ENCODE measurements at places on chromosomes 2 and 18.

- no peak for DNase-seq
These were observed 50.7 kb downstream of the TRAPPC12 start for GRCh38 chr2:3430172-3430571.

DNA sequence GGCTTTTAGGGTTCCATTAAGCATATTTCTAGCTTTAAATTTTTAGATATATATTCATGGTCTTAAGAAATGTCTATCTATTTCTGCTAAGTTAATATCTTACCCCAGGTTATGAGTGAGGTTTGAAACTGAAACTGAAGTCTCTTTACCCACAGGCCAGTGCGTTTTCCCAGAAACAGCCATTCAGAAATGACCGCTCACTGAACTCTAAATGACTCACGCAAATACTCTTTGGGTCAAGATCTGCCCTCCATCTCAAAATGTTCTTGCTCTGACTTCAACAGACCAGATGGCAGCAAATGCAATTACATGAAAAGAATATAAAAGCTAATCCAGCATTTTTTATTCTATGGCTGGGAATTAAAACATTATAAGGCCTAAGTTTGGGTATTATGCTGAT lies 315.2 kb downstream of the TDRD15 start:
- no peak for DNase-seq

- no peak for DNase-seq
These were observed 1073.1 kb upstream of the FANCL start for GRCh38 chr2:59314031-59314766.

DNA sequence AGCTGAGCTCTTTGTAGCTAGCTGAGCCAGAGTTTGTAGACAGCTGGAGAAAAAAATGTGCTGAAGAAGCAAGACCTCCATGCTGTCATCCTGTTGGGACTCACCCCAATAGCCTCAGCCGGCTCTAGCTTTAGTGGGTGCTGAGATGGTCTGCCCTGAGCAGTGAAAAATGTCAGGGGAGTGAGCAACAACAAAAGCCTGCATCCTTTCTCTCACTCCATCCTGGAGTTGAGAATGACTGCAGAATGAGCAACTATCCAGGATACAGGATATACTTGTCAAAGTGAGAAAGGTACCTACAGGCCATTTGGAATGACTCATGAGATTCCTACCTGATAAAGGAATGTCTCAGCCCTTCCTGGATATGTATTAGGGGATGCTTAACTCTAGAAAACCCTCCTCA lies 146.1 kb upstream of the DLX2 start:
- no peak for DNase-seq

DNA sequence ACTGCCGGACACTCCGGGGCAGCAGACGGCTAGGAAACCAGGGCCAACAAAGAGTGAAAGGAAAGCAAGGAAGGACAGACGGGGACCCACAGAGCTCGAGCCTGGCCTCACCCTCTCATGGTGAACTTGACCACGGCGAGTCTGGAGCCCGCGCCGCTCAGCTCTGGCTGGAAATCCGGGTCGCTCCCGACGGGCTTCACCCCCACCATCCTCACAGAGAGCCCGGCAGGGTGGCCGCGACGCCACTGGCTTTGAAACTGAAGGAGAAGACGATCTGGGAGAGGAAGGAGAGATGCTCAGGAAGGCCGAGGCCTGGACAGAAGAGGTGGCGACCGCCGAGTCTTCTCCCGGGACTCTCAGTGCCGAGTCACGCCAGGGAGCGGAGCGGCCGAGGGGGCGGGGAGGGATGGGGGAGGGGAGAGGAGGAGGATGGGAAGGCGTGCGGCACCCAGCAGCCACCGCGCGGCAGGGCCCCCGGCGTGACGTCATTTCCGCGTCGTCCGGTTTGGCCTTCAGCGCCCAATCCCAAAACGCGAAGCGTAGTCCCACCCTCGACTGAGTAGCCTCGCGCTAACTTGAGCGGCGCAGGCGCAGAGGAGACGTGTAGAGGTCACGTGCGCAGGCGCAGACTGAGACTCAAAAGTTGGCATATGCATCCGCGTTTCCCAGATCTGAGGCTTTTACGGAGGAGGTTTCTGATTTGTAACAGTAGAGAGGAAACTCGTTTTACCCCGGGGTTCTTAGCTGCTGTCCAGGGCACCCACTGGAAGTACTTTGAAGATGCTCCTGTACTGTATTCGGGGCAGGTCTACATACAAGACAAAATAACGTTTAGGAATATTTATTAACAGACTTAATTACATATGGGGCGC lies at the start of gene TXNL1:
TXNL1 (minus strand) TSS at position 361 of the 872 bp plus-strand sequence; CDS start at position 209, 152 bp downstream.
- peak; percentile 99 for DNase-seq

GRCh38 chr2:231321021-231321420 lies 74.5 kb upstream of the B3GNT7 start:
- no peak for DNase-seq

- peak; percentile 4 for DNase-seq
These were observed 1668.7 kb downstream of the SUCLG1 start for GRCh38 chr2:82790206-82791021.

GRCh38 chr2:99910902-99911301 lies 231.5 kb downstream of the AFF3 start:
- no peak for DNase-seq

GRCh38 chr2:95091885-95092555 lies 29.6 kb downstream of the MRPS5 start:
- no peak for DNase-seq

GRCh38 chr2:144190908-144191605 lies 328.9 kb downstream of the ZEB2 start:
- DNase-seq: no peak

DNA sequence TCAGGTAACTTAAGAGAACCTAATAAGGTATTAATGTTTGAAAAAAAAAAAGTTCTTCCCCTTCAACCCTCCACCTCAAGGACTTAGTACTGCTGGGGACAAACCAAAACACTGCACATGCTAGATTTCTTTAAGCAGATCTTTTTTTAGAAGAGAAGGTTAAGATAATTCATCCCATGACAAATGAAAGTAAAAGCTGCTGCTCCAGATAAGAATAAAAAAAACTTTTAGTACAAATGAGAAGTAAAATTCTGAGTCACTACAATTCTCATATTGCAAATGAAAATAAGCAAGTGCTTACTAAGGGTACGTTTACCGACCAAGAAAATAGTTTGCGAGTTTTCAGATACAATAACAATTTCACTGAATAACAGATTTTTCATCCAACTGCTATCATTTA lies 8.9 kb downstream of the STAM2 start:
- no peak for DNase-seq

DNA sequence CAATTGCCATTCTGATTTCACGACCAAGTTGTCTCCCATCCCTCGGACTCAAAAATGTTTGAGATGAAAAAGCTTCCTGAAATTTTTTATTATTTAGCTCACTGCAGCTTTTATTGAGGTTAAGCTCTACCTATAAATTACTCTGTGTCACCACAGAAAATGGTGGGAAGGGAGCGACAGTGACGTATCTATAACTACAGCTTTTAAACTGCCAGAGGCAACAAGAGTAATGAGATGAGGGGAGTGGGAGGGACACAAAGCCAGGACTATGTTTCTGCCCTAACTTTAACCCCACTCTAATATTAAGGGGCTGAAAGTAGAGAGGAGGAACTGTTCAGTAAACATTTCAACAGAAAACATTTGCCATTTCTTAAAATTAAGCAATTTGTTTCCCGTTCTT lies 37.4 kb downstream of the SMAD2 start:
- DNase-seq: no peak

DNA sequence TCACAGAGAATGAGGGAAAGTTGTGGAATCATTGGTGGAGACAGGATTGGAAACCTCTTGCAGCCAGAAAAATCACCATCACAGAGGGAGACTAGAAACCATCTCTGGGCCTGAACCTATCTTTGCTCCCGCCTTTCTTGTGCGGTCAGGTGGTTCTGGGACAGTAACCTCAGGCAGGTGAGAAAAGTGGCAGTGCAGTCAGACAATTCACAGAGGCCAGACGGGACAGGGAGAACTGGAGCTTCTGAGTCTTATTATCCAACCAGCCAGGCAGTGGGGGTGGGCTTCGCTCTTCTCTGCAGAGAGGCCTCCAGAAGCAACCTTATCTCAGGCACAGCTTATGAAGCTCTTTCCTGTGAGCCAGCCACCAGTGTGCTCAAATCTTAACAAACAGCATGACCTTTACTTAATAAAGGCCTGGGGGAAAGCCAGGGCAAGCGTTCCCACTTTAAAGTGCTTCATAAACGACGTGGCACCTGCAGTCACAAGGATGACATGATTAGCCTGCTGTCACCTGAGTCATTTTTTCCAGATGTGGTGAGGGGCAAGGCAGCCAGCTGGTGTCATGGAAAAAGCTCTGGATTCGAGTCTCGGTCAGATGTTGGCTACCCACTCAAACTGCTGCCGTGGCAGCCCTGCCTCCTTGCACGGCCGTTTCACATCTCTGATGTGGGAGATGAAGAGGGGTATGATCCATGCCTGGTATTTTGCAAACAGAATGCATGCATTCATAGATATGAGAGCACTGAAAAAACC lies 109.7 kb downstream of the B3GNT2 start:
- peak; percentile 5 for DNase-seq

DNA sequence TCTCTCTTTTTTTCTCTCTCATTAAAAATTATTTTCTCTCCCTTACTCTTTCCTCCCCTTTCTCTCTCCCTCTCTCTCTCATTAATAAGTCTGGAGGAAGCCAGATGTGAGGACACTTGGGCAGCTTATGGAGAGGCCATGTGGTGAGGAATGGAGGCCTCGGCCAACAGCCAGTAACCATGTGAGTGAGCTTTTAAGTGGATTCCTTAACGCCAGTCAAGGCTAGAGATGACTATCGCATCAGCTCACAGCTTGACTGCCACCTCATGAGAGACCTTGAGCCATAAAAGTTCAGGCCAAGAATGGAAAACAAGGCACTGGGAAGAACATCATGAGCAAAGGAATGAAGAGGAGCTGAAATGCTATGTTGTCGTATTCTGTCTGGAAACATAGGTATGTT lies 39.1 kb downstream of the ETAA1 start:
- DNase-seq: no peak

GRCh38 chr18:6633310-6633709 lies 96.2 kb upstream of the ARHGAP28 start:
- no peak for DNase-seq

DNA sequence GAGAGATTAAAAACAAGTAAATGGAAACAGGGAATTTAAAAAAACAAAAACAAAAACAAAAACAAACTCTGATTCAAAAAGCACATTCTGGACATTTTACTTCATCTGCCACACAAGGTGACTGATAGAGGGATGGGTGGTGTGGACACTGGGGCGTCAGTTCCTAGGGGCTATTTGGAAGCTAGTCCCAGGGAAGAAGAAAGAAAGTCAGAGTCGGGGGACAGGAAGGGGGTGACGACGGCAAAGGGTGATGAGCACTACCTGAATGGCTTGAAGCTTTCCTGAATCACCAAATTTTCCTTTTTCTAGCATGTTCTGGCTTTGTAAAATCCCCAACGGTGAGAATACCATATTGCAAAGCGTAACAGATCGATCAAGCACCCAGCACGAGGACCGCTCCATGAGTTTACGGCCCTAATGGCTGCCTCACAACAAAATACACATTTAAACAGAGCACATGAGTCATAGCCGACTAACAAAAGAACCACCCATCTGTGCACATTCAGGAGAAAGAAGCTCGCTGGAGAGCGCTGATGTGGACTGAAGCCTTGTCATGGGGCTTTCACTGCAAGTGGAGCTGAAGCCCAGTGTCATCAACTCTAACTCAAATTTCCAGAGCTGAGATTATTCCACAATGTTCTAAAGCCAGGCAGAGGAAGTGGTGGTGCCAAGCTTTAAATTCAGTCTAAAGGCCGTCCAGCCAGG lies 178.9 kb downstream of the LNPK start:
- no peak for DNase-seq

- DNase-seq: no peak
These were observed 111.7 kb upstream of the ZEB2 start for GRCh38 chr2:144631636-144632035.

- DNase-seq: no peak
These were observed 35.6 kb upstream of the SYT4 start for GRCh38 chr18:43312891-43313290.

- peak; percentile 29 for DNase-seq
These were observed 20.6 kb upstream of the ATRAID start for GRCh38 chr2:27191070-27191829.

- no peak for DNase-seq
These were observed 16.1 kb upstream of the GNAL start for GRCh38 chr18:11672846-11673454.

- DNase-seq: no peak
These were observed 284.8 kb downstream of the MREG start for GRCh38 chr2:215728504-215729065.

DNA sequence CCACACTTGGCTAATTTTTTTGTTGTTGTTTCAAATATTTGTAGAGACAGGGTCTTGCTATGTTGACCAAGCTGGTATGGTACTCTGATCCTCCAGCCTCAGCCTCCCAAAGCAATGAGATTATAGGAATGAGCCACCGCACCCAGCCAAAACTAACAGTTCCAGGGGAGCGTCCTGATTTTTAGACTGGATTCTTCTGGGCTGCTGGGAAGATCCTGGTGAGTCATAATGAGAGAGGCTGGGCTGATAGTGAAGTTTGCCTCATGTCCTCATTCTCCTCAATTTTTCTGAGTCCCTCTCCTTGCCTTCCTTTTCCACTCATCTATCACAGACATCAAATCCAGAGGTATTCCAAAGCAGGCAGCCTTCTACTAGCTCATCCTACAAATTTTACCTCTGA lies 81.3 kb downstream of the VSNL1 start:
- DNase-seq: no peak

DNA sequence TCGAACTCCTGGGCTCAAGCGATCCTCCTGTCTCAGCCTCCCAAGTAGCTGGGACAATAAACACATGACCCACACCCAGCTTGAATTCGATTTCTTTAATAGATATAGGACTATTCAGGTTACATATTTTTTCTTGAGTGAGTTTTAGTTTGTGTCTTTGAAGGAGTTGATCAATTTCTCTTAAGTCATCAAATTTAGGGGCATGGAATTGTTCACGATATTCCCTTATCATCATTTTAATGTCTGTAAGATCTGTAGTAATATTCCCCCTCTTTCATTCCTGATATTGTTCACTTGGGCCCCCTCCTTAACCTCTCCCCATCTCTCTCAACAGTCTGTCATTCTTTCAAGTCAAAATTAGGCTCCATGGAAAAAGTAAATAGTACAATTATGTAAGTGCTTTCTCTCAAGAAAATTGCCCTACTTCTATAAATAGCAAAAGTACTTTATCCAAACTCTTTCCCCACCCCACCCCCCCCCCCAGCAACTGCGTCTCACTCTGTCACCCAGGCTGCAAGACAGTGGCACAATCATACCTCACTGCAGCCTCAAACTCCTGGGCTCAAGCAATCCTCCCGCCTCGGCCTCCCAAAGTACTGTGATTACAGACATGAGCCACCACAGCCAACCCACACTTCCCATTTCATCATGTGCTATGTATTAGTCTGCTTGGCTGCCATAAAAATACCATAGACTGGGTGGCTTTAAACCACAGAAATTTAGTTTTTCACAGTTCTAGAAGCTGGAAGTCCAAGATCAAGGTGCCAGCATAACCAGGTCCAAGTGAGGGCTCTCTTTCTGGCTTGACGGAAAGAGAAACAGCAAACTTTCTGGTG lies 20.1 kb downstream of the WDR33 start:
- no peak for DNase-seq

GRCh38 chr2:200188876-200189275 lies 117.6 kb upstream of the SPATS2L start:
- no peak for DNase-seq

GRCh38 chr2:189312643-189313042 lies 128.6 kb upstream of the WDR75 start:
- no peak for DNase-seq

- DNase-seq: peak; percentile 49
These were observed 214.6 kb downstream of the TRIB2 start for GRCh38 chr2:12931186-12931844.

GRCh38 chr2:200306196-200306930 lies at the start of gene SPATS2L:
TSS of gene SPATS2L (plus strand) at chr2:200306693. CDS start at chr2:200389245, 82,552 bp downstream.
- DNase-seq: peak; percentile 30
